ENCODE measurements at places on chromosomes 13 and 19.
A peak's percentile ranks its signal among the peaks of the same experiment; 100 is the strongest.

- peak; percentile 22 for DNase-seq
These were observed 18.1 kb upstream of the GTF3A start for GRCh38 chr13:27406178-27406939.

- no peak for DNase-seq
These were observed 1.0 kb downstream of the TUBB4A start for GRCh38 chr19:6500837-6501739.

- DNase-seq, result no peak
These were observed 6.9 kb upstream of the HIF3A start for GRCh38 chr19:46289724-46290619.

DNA sequence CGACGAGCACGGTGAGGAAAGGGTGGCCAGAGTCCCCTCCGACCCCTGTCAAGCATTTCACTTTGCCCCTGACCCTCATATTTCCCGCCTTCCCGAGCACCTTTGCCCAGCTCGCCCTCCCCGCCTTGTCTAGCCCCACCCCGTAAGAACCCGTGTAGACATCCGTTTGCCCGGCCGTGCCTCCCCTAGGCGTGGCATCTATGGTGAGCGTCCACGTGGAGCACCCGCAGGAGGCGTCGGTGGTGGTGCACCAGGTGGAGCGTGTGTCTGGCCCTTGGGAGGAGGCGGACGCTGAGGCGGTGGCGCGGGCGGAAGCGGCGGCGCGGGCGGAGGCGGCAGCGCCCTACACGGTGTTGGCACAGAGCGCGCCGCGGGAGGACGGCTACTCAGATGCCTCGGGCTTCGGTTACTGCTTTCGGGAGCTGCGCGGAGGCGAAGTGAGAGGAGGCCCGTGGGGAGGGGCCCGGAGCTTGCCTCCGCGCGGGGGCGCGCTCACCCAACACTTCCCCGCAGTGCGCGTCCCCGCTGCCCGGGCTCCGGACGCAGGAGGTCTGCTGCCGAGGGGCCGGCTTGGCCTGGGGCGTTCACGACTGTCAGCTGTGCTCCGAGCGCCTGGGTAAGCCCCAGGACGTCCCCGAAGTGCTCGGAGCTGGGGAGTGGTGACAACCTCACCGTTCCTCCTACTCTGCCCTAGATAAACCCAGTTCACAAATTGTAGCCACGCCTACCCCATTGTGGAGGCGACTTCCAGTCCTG, 4.2 kb downstream of the LTBP4 start:
- DNase-seq, result peak; percentile 77

DNA sequence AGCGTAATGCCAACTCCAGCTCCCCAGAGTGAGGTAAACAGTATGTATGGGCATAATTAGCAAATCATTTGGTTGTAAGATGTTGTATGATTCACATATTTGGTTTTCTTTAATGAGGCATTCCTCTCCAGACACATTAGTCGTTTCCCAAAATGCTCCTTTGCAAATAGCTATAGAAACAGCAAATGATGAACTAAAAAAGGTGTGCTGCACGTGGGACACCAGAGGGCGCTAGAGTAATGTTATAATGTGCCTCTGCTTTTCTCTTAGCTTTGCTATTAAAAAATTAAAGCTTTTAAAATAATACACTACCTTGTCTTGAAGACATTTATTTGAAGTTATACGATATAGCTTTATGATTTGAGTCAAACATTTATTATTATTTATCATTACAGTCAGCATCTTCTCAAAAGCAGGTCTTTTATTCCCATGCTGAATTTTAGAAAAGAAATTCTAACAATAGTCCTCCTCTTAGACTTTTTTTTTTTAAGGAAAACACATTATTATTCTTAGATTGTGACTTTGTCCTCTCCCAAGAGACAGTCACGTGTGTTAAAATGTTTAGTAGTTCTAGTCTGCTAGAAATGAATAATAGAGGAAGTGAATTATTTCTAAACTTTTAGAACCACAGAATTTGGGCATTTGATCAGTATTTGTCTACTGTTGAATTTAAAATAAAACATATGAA, 121.6 kb upstream of the FRY start:
- DNase-seq, result peak; percentile 51

GRCh38 chr13:51822106-51822815, 18.3 kb upstream of the DHRS12 start:
- DNase-seq, result no peak
